ENCODE measurements at places on chromosomes 7 and 10.

DNA sequence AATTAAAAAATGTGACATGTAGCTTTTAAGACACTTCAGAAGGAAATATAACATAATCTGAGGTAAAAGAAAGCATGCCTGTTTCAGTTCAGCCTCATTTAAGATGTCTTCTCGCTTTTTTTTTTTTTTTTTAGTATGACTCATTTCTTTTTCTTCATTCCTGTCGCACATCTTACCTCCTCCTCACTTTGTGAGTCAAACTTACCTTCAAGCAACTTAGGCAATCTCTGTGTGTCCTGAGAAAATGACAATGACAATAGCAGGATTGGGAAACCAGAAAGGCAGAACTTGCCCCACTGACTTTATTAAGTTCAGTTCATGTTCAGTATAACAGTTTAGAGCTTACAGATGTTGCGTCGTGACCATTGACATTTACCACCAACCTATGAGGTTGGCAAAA lies 7.7 kb downstream of the PTN start:
- DNase-seq: no peak

GRCh38 chr10:113515161-113515560 lies 37.7 kb upstream of the HABP2 start:
- no peak for DNase-seq

GRCh38 chr10:29921071-29921446 lies 138.3 kb downstream of the JCAD start:
- no peak for DNase-seq

GRCh38 chr10:70592746-70593512 lies 9.6 kb downstream of the PRF1 start:
- DNase-seq: no peak

GRCh38 chr10:90947030-90947960 lies 26.4 kb upstream of the ANKRD1 start:
- DNase-seq: no peak

DNA sequence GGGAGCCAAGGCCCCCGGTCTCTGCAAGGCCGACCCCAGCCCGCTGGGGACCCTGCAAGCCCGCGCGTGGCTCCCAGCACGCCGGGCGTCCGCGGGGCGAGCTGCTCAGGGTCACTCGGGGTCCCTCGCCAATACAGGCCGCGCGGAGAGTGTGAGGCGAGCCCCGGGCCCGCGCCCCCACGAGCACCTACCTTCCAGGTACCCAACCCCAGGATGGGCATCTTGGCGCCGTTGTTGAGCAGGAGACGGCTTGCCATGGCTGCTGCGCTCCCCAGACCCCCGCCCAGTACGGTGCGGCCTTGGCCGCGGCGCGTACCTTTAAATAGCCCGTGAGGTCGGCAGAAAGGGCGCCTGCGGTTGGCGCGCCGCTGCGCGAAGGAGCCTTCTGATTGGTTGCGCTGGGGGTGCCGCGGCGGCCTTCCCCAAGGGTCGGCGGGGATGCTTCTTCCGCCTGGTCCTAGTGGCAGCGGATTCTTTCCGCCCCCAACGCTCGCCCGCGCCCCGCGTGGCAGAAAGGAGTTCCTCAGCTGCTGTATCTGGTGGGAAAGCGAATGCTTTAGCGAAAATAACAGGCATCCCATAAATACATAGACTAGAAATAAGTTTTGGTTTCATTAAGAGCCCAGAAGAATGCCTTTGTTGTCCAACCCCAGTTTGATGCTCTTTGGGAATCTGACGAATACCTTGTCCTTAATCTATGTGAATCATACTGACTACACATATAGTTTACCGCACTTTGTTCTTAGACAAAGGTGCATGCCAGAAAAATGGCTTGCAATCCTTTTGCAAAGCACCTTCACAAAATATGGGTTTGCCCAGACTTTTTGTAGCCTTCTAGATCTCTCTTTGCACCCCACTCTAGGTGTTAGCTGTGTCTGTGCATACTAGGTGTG lies at the start of gene AKR1B1:
TSS of gene AKR1B1 (minus strand) at position 295 of the 893 bp plus-strand sequence. CDS start at position 257, 38 bp downstream.
- peak; percentile 62 for DNase-seq

GRCh38 chr7:139762886-139763285 lies 14.9 kb downstream of the HIPK2 start:
- no peak for DNase-seq

GRCh38 chr10:96337106-96337505 lies 21.7 kb downstream of the OPALIN start:
- no peak for DNase-seq
